Mesothelial cell of epicardium (in vitro differentiated cells): ENCODE measurements at places on chromosomes 7 and 10. TPM values are rescaled to one million over a fixed set of nuclear protein-coding genes. Genes with fewer than 3 reads are reported as not detected.

The SDK1 gene
- 12.8 to 17.2 TPM (median 15.1 TPM) in 3 replicates for total RNA-seq

The HMX3 gene
- not detected in 3 replicates for total RNA-seq

- no peak for DNase-seq
Observed at GRCh38 chr7:43577485-43577951, 5.4 kb upstream of the STK17A start.

The ST8SIA6 gene
- 1.4 to 1.7 TPM (median 1.4 TPM) in 3 replicates for total RNA-seq

- DNase-seq = no peak
Observed at GRCh38 chr10:121154310-121154709, 303.1 kb downstream of the WDR11 start.

The CYP2C19 gene
- not detected in 3 replicates for total RNA-seq

DNA sequence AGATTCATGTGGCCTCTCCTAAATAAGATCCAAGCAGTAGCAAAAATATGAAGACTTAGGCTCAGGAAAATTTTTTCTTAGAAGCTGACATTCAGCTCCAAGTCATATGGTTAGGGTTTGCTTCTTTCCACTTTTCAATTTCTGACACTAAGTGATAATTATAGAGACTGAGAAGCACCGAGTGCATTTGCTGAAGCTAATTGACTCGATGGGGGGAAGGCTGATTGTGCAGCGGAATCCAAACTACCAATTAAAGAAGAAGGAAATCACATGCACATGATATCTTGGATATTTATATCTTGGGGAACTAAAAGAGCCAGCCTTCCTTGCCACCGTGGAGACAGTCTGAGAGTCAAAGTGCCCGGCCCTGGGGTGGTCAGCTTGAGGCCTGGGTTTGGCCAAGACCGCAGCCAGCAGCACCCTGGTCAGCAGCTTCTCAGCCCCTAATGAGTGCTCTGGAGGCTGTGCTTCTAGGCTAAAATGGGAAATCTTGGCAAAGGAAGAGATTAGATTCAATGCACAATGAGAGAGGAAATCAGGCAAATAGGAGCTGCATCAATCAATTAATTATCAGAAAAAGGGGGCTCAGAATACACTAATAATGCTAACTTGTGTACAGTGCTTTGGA is 589.3 kb downstream of the NRG3 start:
- DNase-seq = no peak

DNA sequence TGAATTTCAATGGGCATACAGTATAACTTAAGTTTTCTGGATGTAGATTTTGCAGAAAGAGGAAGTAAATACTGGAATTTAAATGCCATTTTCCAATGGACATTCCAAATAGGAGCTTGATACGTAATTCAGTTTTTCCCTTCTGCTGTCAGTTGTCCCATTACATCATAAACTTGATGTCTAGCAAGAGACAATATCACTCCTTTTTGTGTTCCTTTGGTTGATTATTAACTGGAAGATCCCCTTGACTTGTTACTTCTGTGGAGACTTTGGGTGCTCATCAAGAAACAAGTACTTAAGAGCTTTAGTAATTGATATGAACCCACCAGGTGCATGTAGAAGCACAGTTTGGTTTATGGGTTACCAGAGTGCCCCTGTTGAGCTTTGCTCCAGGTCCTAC is 116.1 kb downstream of the ST7 start:
- DNase-seq = no peak

- no peak for DNase-seq
Observed at GRCh38 chr10:48592346-48592745, 12.5 kb downstream of the ARHGAP22 start.

DNA sequence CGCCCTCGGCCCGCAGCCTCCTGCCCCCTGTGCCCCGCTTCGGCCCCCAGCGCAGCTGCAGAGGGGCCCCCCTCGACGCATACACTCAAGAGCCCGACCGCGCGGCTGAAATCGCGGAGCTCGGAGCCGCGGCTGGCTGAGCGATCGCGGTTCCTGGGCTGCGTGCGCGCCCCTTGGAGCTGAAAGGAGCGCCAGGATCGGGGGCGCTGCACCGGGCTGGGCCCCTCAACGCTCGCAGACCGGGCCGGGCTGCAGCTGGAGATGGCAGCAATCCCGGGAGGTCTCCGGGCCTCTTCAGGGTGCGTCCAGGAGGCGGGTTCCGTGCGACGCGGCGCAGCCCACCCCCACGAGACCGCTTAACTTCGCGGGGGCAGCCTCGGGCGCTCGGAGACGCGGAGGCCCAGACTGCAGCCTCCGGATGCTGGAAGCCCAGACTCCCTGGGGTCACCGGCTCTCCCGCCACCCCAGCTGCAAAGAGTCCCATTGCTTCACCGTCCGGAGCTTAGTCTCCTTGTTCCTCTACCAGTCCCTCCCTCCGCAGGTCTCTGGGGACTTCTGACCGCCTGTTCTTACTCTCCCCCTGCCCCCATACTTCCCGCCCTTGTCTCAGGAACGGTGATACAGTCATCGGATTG is 73.0 kb upstream of the LRRC4 start:
- no peak for DNase-seq

DNA sequence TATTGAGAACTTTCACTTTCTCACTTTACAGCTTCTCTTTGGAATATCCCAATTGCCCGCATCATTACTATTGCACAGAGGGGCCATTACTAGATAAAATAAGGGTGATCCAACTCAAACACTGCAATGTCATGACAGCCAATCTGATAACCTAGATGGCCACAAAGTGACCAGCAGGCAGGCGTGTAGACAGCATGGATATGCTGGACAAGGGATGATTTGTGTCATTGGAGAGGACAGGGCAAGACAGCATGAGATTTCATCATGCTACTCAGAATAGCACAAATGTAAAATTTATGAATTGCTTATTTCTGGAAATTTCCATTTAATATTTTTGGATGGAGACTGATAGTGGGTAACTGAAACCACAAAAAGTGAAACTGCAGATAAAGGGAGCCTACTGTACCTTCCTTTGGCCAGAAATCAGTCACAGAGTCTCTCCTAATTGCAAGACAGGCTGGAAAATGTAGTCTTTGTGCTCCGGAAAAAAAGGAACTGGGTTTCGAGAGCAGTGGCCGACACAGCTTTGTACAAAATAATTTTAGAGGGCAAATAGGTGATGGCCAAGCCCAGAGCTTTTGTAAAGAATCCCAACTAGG is 6.1 kb upstream of the GSDME start:
- no peak for DNase-seq

The LRRC61 gene
- total RNA-seq = 3.3 to 4.0 TPM (median 3.4 TPM) in 3 replicates

DNA sequence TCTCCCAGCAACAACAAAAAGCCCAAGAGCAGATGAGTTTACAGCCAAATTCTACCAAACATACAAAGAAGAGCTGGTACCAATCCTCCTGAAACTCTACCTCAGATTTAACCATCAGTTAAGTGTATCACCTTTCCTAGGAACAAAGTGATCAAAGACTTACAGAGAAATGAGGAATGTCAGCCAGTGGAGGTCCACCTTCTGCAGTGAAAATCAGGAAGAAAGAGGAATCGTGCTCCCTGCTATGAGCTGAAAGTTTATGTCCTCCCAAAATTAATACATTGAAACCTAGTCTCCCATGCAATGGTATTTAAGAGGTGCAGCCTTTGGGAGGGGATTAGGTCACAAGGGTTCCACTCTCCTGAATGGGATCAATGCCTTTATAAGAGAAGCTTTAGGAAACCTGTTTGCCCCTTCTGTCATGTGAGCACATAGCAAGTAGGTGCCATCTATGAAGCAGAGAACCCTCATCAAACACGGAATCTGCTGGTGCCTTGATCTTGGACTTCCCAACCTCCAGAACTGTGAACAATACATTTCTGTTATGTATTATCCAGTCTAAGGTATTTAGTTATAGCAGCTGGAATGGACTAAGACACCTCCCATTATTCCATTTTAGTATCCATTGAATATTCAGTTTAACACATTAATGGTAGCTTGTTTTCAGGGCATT is 139.0 kb upstream of the FZD8 start:
- DNase-seq = no peak

DNA sequence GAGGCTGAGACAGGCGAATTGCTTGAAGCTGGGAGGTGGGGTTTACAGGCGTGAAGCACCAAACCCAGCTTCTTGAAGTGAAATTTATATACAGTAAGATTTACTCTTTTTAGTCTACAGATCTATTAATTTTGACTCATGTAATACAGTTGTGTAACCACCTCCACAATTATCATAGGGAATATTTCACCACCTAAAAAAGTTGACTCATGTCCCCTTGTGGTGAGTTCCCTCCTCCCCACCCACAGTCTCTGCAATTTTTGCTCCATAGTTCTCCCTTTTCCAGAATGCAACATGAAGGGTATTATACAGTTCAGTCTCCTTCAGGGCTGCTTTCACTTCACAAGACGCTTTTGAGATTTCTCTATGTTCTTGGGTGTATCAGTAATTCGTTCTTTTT is 156.8 kb downstream of the FAM107B start:
- no peak for DNase-seq

The CALHM2 gene
- 4.3 to 6.0 TPM (median 5.6 TPM) in 3 replicates for total RNA-seq

DNA sequence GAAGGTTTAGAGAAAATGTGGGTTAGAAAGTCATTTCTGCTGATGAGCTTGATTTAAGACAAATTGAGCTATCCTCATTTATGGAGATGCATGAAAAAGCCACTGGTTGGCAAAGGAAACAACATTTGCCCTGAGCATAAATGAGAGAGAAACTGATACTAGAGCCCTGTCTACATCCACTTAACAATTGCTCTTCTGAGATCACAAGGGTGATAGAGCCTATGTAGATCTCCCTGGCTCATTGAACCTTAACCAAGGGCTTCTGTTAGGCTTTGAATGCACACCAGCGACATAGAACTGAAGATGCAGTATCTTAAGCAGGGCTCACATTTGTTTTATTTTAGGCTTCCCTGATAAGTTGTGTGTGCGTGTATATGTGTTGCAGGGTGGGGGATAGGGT is 35.0 kb downstream of the GPR141 start:
- no peak for DNase-seq

DNA sequence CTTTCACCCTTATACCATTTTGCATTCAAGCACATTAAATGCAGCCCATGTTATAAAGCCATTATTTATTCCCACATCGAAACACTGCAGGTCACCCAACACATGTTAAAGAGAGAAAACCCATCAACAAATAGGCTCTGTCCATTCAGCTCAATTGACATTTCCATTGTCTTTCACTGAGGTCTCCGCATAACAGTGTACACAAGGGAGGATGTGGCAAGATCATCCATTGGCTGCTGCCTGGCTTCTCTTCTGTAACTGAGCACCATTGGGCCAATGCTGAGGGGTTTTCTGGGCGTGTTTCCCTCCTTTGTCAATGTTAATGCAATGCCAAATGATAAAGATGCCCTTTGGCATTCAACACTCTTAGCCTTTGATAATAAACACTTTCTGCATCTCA is 278.1 kb upstream of the SP4 start:
- DNase-seq = no peak

DNA sequence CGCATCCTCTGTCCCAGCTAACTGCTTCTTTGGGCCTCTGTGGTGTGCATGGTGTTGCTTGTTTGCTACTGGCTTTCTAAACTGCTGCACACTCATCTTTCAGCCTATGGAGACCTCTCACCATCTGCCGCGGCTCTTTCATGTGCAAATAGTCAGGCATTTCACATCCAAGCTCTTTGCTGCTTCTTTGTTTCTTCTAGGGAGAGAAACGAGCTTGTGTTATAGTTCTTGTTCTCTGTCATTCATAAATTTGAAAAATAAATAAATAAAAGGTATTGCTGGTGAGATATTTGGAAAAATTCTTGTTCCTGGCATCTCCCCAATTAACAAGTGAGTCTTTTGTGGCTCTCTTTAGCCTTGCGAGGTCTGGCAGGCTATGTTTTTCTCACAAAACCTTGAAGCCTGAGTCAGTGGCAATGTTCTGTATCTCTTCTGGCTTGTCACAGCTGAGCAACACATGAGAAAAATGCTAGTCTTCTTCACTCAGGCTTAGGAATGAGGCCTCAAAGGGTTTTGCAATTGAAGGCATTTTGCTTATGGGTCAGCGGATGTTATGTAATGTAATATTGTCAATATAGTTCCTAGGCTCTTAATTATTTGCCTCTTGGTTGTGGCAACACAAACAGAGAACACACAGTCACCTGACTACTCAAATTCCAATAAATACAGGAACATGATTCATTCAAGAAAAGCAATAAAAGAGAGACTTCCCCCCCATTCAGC is 274.0 kb downstream of the FRMD4A start:
- no peak for DNase-seq

GRCh38 chr7:155992974-155993373 is 180.7 kb upstream of the SHH start:
- no peak for DNase-seq

DNA sequence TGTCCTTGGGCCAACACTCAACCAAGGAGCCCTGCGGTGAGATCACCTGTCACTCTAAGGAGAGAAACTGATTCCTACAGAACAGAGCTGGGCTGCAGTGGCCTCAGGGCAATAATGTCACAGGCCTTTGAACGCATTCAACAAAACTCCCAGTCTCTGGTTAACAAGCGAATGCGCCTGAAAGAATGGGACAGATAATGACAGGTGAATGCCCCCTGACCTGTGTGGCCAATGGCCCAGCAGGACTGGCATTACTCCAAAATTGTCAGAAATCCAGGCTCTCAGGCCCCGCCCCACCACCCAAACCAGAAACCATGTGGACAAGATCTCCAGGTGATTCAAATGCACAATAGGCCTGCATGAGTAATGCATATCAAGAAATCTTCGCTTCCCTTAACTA is 277.7 kb upstream of the KLF6 start:
- DNase-seq = no peak

- no peak for DNase-seq
Observed at GRCh38 chr10:58269782-58270290, 874 bp downstream of the CISD1 start.

The PHKG1 gene
- 1.7 to 2.6 TPM (median 2.6 TPM) in 3 replicates for total RNA-seq

The CDC14C gene
- 0.07 to 0.11 TPM in 2 of 3 replicates, not detected in the other for total RNA-seq

DNA sequence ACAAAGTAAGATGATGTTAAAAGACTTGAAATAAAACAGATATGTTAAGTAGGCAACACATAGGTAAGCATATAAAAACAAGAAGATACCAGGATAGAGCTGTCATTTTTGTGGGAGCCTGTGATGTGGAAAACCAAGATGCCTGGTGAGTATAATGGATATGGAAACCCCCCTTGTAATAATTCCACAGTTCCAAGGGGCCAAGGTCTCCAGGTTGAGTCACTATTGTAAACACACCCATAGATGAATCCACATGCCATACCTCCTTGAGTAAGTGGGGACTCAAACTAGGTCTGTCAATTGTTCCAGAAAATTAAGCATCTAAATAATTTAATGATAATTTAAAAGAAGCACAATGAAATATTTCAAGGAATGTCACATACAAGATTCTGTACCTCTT is 15.9 kb downstream of the CAV1 start:
- no peak for DNase-seq

GRCh38 chr10:58943256-58943890 is 233.1 kb upstream of the PHYHIPL start:
- DNase-seq = no peak

DNA sequence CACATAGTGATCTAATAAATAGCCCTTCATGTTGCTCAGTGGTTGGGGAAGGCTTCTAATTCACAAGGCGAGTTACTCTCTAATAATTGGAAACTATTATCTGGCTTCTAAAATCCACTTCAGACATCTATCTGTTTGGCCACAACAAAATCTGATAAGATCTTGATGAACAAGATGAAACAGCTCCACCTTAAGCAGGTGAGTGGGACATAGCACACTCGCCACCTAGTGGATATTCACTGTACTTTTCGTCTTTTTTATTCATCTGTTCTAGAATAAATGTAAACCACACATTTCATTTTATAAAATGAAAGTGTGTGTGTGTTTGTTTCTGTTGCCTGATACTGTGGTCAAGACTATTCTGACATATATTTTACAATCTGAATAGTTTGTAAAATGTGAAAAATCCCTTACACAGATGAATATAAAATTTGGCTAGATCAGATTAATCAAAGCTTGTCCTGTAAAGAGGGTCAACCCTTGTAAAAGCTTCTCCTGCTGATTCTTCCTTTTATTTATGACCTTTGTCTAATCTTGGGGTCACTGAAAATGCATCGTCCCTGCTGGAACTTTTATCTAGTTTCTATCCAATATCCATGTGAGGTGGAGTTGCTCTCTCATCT is 26.5 kb upstream of the CNTNAP2 start:
- no peak for DNase-seq
